ENCODE measurements at places on chromosomes 2 and 18.

GRCh38 chr18:46072376-46072867 is 362 bp upstream of the PSTPIP2 start:
- H3K4me3 ChIP-seq, result peak overlapping the region; percentile 79
- no peak overlapping the region for H3K27ac ChIP-seq
- H3K36me3 ChIP-seq, result peaks cover 6% of the 10 kb centered on the region
- H3K4me1 ChIP-seq, result peaks cover 13% of the 10 kb centered on the region
- DNase-seq, result no peak

- no peak for DNase-seq
- peak overlapping the region; percentile 9 for H3K4me3 ChIP-seq
- H3K4me1 ChIP-seq, result peaks cover 25% of the 10 kb centered on the region
- peaks cover 16% of the 10 kb centered on the region for H3K36me3 ChIP-seq
- H3K27me3 ChIP-seq, result no peaks in the 10 kb centered on the region
Measured at GRCh38 chr2:6827566-6828298, 38.0 kb downstream of the CMPK2 start.

DNA sequence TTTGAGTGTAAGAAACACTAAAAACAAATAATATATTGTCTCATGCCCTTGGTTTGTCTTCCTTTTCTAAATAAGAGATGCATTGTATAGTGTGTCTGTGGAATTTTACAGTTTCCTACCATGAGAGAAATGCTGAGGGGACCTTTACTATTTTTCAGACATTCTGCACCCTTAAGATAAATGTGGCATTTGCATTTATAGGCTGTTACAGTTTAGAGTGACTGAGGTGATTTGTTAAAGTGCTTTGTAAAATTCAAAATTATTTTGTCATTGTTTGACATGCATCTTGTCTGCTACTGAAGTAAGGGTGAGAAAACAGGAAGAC is 78.9 kb upstream of the ZSWIM2 start:
- H3K27me3 ChIP-seq, result no peaks in the 10 kb centered on the region
- H3K4me3 ChIP-seq, result no peak overlapping the region
- H3K36me3 ChIP-seq, result no peaks in the 10 kb centered on the region
- H3K4me1 ChIP-seq, result peaks cover 7% of the 10 kb centered on the region

GRCh38 chr2:8073916-8074315 is 607.9 kb upstream of the ID2 start:
- no peak overlapping the region for H3K27ac ChIP-seq
- H3K4me1 ChIP-seq, result no peaks in the 10 kb centered on the region
- peaks cover 2% of the 10 kb centered on the region for H3K36me3 ChIP-seq
- H3K27me3 ChIP-seq, result no peaks in the 10 kb centered on the region
- H3K4me3 ChIP-seq, result no peak overlapping the region

DNA sequence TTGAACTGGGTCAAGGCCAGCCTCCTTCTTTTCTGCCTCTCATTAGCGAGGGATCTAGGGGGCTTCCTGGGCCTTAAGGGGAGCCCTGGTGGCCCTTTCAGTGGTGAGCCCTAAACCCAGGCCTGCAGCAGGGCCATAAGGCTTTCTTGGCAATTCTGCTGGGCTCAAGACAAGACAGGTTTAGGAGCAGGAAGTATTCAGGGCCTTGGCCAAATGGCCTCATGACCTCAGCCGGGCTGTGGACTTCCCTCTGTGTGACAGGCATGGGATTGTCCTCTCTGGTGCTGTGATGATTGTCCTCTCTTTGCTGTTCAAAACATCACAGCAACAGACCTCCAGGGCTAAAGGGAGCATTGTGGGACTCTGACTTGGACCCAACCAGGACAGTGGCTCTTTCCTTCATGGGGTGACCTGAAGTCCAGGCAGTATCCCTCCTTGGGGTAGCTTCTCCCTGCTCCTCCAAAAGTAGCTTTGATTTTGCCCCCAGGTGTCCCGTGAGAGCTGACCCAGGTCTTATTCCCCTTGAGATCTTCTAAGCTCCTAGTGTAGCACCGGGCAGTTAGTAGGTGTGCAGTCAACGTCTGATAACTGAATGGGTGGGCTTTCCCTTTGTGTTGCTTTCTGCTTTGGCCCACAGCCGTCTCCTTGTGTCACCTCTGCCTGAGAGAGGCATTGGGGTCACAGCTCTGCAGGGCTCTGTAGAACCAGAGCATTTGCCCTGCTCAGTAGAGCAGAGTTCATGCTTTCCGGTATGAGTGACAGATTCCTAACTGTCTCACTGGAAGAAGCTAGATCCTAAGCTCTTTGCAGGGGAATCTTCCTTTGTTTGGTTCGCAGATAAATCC is 14.7 kb downstream of the FOSL2 start:
- H3K27me3 ChIP-seq, result no peaks in the 10 kb centered on the region
- H3K27ac ChIP-seq, result no peak overlapping the region
- H3K36me3 ChIP-seq, result peaks cover 42% of the 10 kb centered on the region
- no peaks in the 10 kb centered on the region for H3K4me1 ChIP-seq
- no peak overlapping the region for H3K4me3 ChIP-seq
- DNase-seq, result no peak

- H3K36me3 ChIP-seq, result no peaks in the 10 kb centered on the region
- DNase-seq, result no peak
- no peak overlapping the region for H3K27ac ChIP-seq
- H3K4me1 ChIP-seq, result peaks cover 10% of the 10 kb centered on the region
- peaks cover 50% of the 10 kb centered on the region for H3K27me3 ChIP-seq
Measured at GRCh38 chr2:239772721-239773120, 252.4 kb downstream of the NDUFA10 start.

- no peak for DNase-seq
- H3K4me3 ChIP-seq, result no peak overlapping the region
- H3K27ac ChIP-seq, result peak overlapping the region; percentile 28
Measured at GRCh38 chr18:46073474-46074331, 1.6 kb upstream of the PSTPIP2 start.

GRCh38 chr2:127157651-127158485 is 50.9 kb upstream of the BIN1 start:
- no peak for DNase-seq
- no peaks in the 10 kb centered on the region for H3K27me3 ChIP-seq
- H3K4me3 ChIP-seq, result no peak overlapping the region
- peaks cover 21% of the 10 kb centered on the region for H3K4me1 ChIP-seq
- H3K36me3 ChIP-seq, result no peaks in the 10 kb centered on the region
- H3K27ac ChIP-seq, result no peak overlapping the region

DNA sequence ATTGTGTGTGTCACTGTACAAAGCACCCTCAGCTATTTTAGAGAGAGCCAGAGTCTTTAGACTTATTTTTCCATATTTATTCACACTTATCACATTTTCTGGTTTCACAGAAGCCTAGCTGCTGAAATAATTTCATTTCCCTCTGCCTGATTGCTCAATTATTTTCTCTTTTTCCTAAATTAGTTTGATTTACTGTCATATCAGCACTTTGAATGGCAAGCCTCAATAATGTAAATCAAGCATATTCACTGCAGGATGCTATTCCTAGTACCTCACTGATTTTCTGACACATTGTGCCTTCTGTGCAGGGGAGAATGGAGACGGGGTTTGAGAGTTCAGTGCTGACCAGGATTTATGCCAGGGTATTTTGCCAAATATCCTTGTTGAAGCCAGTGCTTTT is 48.3 kb downstream of the CPS1 start:
- no peak for DNase-seq
- H3K27me3 ChIP-seq, result no peaks in the 10 kb centered on the region
- H3K27ac ChIP-seq, result no peak overlapping the region
- H3K4me3 ChIP-seq, result no peak overlapping the region

DNA sequence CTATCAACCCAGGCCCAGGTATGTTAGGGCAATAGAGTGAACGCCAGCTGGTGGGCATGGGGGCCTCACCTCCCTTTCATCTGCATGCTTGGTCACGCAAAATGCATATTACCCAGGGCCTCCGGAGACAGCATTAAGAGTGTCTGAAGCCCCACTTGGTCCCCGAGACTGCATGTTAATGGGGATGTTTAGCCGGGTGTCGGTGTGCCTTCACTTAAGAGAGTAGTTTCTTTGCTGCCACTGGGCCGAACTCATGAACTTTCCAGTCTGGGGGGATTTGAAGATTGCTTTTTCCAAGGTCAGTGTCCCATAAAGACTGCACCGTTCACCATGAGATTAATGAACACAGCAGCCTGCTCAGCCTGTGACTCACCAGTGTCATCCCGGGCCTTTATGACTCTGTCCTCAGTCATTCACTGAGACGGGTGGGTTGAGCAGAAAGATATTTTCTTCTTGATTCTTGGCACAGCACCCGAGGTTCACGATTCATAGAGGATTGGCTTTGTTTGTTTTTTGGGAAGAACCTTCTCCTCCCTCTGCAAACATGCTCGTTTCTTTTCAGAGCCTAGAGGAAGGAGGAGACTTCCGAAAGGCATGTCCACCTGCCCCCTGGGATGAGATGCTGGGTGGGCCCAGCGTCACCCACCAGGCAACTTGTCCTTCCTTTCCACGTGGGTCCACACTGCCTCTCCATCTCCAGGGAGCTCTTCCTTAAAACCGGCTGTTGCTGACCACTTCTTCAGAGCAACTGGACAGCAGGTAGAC is 199.1 kb downstream of the GLI2 start:
- peaks cover 6% of the 10 kb centered on the region for H3K36me3 ChIP-seq
- peaks cover 67% of the 10 kb centered on the region for H3K4me1 ChIP-seq
- H3K27ac ChIP-seq, result peak overlapping the region; percentile 89
- no peaks in the 10 kb centered on the region for H3K27me3 ChIP-seq
- peak overlapping the region; percentile 8 for H3K4me3 ChIP-seq
- no peak for DNase-seq

DNA sequence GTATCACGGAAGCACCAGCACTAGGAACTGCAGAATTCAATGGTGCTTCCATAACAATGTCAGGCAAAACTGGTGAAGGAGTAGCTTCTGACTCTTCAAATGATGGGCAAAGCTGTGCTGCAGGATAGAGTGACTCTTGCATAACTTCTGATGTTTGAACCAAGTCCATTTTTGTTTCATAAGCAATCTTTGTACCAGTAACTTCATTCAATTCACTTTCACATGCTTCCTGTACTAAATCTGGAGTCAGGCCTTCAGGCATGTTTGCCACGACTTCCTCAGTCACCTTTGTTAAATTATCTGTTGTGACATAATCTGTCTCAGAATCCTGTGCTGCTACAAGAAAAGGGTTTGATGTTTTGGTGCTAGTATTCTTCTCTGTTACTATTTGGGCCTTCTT is 24.0 kb downstream of the RTN4 start:
- DNase-seq, result no peak
- H3K27ac ChIP-seq, result no peak overlapping the region
- peaks cover 6% of the 10 kb centered on the region for H3K4me1 ChIP-seq
- H3K36me3 ChIP-seq, result no peaks in the 10 kb centered on the region
- H3K4me3 ChIP-seq, result no peak overlapping the region

DNA sequence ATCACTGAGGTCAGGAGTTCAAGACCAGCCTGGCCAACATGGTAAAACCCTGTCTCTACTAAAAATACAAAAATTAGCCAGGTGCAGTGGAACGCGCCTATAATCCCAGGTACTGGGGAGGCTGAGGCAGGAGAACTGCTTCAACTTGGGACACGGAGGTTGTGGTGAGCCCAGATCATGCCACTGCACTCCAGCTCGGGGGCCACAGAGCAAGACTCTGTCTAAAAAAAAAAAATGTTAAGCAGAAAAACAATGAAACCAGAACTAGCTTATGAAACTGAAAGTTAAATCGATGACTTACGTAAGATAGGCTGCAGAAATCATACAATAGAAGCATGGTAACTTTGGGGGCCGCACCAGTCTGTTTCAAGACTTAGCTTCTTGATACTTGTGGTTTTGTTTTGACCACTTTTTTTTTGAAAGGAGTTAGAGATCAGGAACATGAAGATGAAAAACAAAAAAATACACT is 6.2 kb upstream of the GPR155 start:
- no peak for DNase-seq
- H3K27ac ChIP-seq, result no peak overlapping the region
- peaks cover 10% of the 10 kb centered on the region for H3K4me1 ChIP-seq
- peaks cover 2% of the 10 kb centered on the region for H3K27me3 ChIP-seq

DNA sequence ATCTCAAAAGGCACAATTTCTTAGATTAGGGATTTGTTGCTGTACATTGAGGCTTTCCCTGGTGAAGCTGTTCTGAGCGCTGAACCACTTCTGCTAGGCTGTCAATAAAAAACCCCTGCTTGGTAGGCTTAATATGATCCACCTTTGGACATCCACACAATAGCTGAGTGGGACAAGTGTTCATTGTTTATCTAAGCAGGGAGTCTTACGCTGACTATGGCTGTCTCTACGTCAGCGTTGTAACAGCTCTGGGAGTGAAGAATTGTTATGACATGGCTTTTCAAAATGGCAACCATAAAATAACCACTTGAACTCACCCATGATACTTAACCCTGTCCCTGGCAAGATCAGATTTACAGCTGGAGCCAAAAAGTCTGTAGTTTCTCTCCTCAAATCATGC is 111.5 kb upstream of the SULT1C3 start:
- no peaks in the 10 kb centered on the region for H3K36me3 ChIP-seq
- H3K4me3 ChIP-seq, result no peak overlapping the region
- H3K27me3 ChIP-seq, result no peaks in the 10 kb centered on the region
- H3K4me1 ChIP-seq, result peaks cover 11% of the 10 kb centered on the region
- H3K27ac ChIP-seq, result no peak overlapping the region
- no peak for DNase-seq

DNA sequence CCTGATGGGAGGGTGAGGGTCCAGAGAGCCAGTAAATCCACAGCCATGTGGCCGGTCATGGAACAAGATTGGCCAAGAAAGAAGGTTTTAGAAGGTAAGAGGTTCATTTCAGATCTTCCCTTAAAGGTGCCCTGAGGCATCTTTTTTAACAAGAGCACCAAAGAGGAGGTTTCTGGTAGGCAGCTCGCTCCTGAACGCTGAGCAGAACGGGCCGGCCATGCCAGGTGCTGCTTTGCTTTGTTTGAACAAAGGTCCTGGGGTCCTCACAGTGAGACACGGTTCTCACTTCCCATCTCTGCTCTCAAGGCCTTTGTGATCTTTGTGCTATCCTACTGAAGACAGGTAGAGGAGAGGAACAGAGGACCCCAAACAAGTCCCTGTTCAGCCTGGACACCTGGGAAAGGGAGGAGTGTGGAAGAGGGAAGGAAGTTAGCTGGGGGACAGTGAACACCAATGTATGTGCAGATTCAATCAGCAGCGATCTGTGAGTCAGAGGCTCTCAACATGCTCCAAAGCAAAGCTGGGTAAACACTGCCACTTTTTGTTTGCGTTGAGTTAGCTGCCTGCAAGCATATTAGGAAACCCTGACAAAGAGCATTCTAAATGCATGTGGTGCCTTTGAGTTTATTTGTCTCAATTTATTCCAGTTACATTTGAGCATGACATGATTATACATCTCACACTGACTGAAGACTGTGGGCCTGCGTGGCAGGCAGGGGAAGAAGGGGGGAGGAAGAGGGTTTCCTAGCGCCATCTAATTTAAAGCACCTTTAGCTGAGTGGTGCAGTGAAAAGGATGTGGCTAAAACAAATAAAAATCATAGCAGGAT is 102.4 kb downstream of the ASB1 start:
- peaks cover 3% of the 10 kb centered on the region for H3K27me3 ChIP-seq
- H3K36me3 ChIP-seq, result peaks cover 18% of the 10 kb centered on the region
- no peak for DNase-seq
- peaks cover 16% of the 10 kb centered on the region for H3K4me1 ChIP-seq

Measured in mesothelial cell of epicardium (in vitro differentiated cells).